ENCODE measurements at places on chromosomes 7 and 10. TPM values are rescaled to one million over a fixed set of nuclear protein-coding genes. Genes with fewer than 3 reads are reported as not detected.

Gene SHH
- 0.03 TPM for total RNA-seq

Gene CUZD1
- 0.74 TPM for total RNA-seq

Gene TAF3
- 3.4 TPM for total RNA-seq

DNA sequence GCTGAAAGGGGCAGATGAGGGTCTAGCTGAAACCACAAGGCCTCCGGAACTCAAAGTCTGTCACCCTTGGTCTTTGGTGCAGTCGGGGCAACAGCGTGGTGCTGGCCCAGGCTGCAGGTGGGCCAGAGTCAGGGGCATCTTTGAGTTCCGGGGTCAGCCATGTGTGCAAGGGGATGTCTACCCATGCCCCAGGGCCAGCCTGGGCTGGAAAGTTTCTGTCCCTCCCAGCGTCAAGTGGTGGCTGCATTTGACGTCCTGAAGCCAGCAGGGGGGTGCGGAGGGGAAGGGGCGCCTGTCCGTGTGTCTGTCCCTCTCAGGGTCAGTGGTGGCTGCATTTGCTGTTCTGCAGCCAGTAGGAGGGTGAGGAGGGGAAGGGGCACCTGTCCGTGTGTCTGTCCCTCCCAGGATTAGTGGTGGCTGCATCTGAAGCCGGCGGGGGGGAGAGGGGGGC, 638 bp downstream of the BRAT1 start:
- peaks cover 9% of the 10 kb centered on the region for H3K4me1 ChIP-seq
- peak overlapping the region; percentile 93 for H3K4me3 ChIP-seq
- H3K36me3 ChIP-seq: no peaks in the 10 kb centered on the region
- DNase-seq: peak; percentile 42
- no peak overlapping the region for H3K27ac ChIP-seq

DNA sequence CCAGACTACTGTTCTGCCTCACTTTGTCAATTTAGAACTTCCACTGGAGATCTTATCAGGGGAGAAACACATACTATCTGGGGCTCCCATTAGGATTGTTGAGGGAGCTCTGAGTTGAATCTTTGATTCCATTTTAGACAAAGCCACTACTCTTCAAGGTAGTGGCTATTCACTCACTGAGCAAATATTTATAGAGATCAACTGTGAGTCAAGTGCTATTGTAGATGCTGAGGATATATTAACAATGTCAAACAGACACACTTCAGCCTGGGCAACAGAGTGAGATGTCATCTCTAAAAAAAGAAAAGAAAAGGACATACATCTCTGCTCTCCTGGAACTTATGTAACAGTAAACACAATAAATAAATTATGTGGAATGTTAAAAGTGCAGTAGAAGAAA, 315.3 kb downstream of the PTEN start:
- no peak overlapping the region for H3K4me3 ChIP-seq
- no peak overlapping the region for H3K27ac ChIP-seq
- no peaks in the 10 kb centered on the region for H3K36me3 ChIP-seq
- no peaks in the 10 kb centered on the region for H3K4me1 ChIP-seq
- no peaks in the 10 kb centered on the region for H3K27me3 ChIP-seq

DNA sequence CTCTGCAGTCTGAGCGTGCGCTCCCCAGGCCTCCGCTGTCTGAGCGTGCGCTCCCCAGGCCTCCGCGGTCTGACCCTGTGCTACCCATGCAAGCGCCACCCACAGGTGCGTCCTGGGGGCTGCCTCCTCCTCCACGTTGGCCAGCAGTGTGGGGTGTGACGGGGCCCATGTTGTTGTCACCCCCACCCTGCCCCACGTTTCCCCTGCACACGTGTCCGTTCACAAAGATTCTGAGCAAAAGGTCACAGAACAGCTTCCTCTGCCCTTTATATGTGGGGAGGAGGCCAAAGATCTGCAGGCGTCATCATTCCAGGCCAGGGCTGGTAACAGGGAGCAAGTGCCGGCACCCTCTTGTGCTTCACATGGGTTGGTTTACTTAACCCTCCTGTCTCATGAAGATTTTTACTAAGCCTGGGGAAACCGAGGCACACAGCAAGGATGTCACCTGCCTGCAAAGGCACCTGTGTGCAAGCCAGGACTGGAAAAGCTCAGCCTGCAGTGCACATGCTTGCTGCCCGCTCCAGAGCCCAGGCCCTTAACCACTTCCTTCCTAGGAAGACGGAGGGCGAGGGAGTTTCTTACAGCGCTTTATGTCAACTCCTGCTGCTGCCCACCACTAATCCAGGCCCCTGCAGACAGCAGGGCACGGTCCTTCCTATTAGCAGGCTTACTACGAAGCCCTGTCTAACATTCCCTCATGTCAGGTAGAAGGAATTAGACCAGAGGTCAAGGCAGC, 4.8 kb downstream of the GPR146 start:
- peaks cover 56% of the 10 kb centered on the region for H3K4me1 ChIP-seq
- H3K36me3 ChIP-seq: no peaks in the 10 kb centered on the region
- no peak overlapping the region for H3K27ac ChIP-seq
- H3K27me3 ChIP-seq: no peaks in the 10 kb centered on the region
- no peak for DNase-seq

GRCh38 chr10:71727105-71727737, 7.6 kb upstream of the C10orf105 start:
- H3K27ac ChIP-seq: no peak overlapping the region
- H3K4me1 ChIP-seq: peaks cover 9% of the 10 kb centered on the region
- no peak for DNase-seq
- H3K4me3 ChIP-seq: no peak overlapping the region

DNA sequence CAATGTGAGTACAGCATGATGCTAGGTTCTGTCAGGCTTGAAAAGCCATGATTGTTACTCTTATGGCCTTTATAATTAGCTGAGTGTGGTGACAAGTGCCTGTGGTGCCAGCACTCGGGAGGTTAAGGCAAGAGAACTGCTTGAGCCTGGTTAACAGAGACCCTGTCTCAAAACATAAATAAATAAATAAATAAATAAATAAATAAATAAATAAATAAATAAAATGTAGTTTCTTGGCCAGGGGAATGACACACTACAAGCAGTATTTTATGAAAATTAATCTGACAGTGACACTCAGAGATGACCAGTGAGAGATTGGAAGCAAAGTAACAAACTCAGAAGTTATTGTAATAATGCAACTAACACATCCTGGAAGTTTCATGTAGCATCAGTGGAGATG, 2.3 kb upstream of the MORN4 start:
- H3K36me3 ChIP-seq: no peaks in the 10 kb centered on the region
- no peak overlapping the region for H3K4me3 ChIP-seq
- peaks cover 8% of the 10 kb centered on the region for H3K4me1 ChIP-seq

DNA sequence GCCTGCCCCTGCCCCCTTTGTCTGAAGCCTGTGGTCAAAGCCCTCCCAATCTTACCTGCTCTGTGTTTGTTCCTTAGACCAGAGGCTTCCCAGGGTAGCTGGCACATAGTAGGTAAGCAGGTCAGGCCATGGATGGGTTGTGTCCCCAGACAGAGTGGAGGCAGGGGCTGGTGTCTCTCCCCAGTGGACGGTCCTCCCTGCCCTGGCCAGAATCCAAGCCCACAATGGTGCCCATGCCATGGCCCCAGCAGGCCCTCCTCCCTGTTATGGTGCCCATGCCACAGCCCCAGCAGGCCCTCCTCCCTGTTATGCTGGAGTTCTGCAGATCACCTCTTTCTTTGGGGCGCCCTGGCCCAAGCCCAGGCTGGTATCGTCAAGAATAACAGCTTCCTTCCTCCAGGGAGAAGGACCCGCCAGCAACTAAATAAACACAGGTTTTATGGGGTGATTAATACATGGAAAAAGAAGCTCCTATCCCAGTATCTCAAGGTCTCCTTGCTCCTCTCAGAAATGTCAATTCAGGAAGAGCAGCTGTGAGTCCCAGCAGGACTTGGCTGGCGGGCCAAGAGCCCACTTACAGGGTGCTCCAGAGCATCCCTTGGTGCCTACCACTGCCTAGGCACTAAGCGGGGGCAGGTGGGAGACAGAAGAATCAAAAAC, 82.0 kb downstream of the NEURL1 start:
- H3K4me1 ChIP-seq: no peaks in the 10 kb centered on the region
- no peak overlapping the region for H3K4me3 ChIP-seq
- H3K27ac ChIP-seq: no peak overlapping the region
- no peaks in the 10 kb centered on the region for H3K36me3 ChIP-seq
- H3K27me3 ChIP-seq: no peaks in the 10 kb centered on the region
